Activated naive CD4-positive, alpha-beta T cell (primary cell): ENCODE measurements at places on chromosomes 3 and 15.
A peak's percentile ranks its signal among the peaks of the same experiment; 100 is the strongest.

DNA sequence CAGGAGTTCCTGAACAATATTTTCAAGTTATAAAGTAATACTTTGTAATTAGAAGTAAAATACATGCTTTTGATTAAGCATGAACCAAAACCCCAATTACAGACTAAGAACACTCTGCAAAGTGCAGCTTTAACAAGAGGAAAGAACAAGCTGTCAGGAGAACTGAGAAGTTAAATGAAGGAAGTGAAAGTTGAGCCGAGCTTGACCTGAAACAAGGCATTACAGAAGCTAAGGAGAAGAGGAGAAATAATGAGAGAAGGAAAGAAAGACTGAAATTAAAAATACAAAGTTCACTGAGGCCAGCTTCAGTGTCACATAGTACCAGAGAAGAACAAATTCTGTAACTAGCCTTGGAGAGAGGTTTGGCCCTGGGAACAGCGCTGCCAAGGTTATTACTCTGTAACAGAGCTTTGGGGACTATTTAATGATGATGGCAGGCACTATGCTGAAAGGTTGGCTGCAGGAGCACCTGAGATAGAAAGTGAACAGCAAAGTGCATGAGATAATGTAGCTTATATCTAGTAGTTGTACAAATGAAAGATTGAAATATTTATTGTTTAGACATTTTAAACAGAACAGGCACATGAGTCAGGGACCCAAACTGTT, 241.9 kb upstream of the PEX5L start:
- no peak for DNase-seq

DNA sequence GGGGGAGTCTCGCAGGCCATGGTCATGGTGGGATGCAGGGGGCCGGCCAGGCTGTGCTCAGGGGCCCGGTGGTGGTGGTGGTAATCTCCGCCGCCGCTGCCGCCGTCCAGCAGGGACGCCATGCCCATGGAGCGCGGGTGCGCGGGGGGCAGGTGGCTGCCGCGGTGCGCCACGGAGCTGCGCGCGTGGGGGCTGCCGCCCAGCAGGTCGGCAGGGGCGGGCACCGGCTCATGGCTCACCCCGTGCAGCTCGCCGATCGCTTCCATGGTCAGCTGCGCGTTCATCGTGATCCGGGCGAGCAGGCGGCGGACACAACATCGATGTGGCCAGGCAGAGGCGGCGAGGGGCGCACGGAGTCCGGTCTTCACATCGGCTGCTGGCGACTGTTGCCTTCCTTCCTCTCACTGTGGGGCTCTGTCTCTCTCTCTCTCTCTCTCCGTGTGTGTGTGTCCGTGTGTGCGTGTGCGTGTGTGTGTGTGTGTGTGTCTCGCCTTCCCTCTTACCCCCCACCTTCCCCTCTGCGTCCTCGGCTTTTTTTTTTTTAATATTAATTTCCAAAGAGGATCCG, 451 bp downstream of the ONECUT1 start:
- DNase-seq, result no peak

GRCh38 chr3:135231737-135232136, 436.7 kb downstream of the EPHB1 start:
- DNase-seq, result no peak

DNA sequence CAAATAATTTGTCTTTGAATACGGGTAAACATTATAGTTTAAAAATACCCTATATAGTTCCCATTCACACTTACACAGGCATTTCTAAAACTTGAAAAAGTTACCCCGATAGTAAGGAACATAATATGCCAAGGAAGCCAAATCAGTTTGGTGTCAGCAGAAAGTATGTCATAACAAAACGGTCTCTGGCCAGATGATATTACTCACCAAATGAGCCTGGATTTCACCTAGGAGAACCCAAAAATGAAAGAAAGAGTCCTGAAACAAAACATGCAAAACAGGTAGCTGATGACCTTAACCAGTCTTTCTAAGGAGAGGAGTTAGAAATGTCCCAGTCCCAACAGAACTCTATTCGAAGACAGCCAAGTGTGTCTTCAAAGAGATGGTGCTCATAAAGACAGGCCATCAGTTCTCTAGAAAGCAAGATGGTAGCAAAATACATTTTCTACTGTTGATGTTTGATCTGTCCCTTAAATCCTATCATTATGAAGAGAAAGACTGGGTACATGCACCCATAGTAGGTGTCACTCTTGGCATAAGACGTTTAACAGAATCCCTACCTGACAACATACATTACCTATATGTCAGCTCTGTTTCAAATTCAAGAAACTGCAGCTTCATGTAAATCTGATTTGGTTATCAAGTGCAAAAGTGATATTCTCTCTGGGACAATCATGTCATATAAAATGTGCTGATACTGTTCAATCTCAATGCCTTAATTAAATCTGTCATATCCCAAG, 942.5 kb downstream of the ROBO1 start:
- DNase-seq, result no peak

- no peak for DNase-seq
Measured at GRCh38 chr15:57025264-57025926, 107.0 kb downstream of the TCF12 start.

DNA sequence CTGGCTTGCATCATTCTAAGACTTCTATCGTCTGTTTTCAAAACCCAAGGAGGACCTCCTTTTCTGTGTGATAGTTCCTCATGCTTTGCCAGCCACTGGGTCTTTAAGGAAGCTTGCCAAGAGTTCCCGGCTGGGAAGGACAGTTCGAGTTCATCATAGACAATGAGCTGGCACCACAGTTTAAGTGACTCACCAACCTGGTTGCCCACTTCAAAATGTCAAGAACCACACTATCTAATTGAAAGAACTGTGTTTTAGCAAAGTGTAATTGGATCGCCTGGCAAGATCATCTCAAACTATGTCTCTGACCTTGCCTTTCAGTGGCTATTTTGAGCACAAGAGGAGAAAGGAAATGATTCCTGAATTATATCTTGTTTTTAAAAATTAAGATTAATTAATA, 27.9 kb downstream of the SOX2 start:
- DNase-seq, result no peak

GRCh38 chr3:125374501-125374995, 577 bp downstream of the ZNF148 start:
- DNase-seq, result peak; percentile 51

- DNase-seq, result no peak
Measured at GRCh38 chr15:66803182-66803729, 101.2 kb downstream of the SMAD6 start.

DNA sequence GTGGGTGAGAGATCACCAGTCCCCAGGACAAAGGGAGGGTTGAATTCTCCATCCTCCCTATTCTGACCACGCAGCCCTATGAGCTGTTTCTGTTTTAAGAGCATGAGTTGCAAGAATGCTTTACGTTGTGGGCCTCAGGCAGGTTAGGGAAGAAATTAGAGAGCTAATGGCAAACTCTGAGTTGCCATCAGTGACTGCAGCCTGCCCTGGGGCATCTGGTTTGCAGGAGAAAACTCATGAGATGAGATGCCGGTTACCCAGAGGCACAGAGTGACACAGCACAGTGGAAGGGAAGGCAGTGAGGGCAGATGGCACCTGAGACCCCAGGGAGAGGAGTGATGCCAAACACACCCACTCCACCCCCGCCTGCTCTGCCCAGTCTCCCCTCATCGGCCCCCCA, 265.3 kb downstream of the CD47 start:
- no peak for DNase-seq

DNA sequence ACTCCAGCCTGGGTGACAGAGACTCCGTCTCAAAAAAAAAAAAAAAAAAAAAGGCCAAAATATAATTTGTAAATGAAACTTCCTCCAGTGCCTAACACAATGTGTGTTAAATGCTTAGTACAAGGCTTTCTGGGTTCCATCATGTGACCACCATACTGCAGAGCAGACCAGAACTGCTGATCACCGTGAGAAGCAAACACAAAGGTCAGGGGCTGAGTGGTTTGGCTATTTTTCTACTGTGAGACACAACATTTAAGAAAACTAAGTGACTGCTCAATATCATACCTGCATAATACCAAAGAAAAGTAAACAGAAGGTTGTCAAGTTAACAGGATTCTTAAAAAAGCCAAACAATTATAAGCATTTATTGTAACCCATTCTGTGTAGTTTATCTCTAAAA, 13.2 kb downstream of the ABCC5 start:
- no peak for DNase-seq

DNA sequence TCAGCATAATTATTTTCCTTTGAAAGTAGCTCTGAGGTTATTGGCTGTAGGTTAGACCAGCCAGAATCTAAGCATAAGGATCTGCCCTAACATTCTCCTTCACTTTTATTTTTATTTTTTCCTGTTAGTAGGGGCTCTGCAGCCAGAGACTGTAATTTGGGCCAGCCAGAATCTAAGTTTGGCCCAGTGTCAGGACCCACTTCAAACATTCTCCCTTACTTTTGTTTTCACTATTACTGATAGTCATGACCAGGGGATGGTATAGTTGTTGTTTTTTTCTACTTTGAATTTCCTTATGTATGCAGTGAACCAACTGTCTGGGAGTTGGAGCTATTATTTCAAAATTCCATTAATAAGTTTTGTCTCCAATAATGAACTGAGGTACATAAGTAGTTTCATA, 121.0 kb upstream of the MBNL1 start:
- no peak for DNase-seq

DNA sequence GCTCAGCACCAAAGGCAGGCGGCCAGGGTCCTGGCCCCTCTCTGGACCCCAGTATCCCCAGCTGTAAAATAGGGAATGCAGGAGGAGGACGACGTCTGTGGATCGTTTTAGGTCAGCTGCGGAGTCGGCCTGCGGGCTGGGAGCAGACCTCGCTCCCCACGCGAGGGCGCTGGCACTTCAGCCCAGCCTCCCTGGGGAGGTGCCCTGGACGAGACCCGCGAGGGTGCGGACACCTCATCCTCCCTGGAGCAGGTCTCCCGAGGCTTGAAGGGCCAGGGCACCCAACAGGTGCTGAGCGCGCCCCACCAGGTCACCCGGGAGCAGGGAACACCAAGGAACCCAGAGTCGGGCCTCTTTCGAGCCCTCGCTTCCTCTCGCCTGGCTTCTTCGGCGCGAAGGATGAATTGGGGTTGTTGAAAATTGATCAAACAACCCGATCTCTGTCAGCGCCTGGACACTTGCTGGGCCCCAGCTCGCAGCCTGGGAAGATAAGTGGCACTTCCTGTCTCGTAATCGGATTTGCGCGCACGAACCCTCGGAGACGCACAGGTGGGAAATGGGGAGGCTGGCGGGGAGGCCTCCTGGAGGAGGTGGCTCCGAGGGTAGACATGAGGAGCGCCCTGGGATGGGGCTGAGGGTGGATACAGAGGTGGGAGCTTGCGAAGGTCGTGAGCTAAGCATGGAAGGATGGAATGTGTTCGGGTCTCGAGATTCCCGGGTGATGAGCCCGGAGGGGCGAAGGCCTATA, 588 bp upstream of the VIPR1 start:
- DNase-seq, result peak; percentile 33

DNA sequence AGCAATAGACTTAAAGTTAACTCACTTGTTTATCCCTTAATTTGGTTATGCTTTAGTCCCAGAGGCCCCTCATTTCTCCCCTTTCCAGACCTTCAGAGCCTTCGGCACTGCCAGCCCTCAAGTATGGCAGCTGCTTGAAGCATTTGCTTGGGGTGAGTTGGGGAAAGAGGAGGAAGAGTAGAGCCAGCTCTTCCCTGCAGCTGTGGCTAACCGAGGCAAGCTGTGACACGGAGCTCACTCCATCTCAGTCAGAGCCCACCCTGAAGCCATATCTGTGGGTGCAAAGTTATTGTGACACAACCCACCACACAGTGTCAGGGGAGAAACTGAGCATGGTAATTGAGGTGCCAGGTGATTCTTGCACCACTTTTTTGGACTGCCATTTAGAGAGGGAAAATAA, 66.1 kb downstream of the FILIP1L start:
- DNase-seq, result no peak

DNA sequence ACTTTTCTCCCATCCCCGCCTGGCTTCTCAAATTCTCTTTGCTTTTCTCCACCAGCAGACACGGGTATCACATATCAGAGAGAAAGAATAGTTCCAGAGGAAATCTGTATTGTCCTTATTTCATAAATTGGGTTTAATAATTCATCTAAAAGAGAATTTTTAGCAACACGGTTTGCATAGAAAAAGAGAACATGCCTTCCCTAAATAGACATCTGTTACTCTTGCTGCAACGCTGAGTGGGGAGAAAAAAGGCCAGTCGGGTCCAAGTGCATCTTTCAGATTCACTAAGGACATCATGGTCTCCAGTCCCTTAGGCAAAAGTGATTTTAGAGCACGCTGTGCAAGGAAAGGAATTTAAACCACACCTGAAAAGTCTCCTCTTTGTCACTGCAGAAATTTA, 201.3 kb downstream of the ABHD5 start:
- no peak for DNase-seq

GRCh38 chr3:151873398-151873797, at the start of gene SUCNR1:
Gene SUCNR1 (plus strand): TSS chr3:151873643. CDS start chr3:151879893, 6,250 bp downstream.
- no peak for DNase-seq

GRCh38 chr3:30356866-30357753, 249.3 kb upstream of the TGFBR2 start:
- no peak for DNase-seq

- no peak for DNase-seq
Measured at GRCh38 chr15:68590721-68591389, 12.1 kb downstream of the CORO2B start.

GRCh38 chr3:196503196-196504076, at the start of gene RNF168:
Gene RNF168 (minus strand): TSS chr3:196503768. CDS start chr3:196503173, 595 bp downstream.
- DNase-seq, result peak; percentile 82

DNA sequence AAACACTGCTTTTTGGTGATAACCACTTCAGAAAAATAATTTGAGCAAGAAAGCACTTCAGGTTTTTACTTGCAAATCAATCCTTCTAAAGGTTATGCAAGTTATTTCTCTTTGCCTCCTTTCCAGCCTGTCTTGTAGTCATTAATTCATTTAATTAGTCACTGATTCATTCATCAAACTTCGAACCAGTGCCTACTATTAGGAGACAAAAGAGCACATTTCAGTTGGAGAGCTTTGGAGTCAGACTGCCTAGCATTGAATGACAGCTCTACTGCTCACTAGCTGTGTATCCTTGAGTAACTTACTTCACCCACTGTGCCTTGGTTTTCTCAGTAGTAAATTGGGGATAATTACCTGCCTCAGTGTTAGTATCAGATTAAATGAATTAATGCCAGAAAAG, 14.9 kb upstream of the LRRC58 start:
- DNase-seq, result no peak

GRCh38 chr15:74788042-74788682, 6.3 kb downstream of the CSK start:
- no peak for DNase-seq

DNA sequence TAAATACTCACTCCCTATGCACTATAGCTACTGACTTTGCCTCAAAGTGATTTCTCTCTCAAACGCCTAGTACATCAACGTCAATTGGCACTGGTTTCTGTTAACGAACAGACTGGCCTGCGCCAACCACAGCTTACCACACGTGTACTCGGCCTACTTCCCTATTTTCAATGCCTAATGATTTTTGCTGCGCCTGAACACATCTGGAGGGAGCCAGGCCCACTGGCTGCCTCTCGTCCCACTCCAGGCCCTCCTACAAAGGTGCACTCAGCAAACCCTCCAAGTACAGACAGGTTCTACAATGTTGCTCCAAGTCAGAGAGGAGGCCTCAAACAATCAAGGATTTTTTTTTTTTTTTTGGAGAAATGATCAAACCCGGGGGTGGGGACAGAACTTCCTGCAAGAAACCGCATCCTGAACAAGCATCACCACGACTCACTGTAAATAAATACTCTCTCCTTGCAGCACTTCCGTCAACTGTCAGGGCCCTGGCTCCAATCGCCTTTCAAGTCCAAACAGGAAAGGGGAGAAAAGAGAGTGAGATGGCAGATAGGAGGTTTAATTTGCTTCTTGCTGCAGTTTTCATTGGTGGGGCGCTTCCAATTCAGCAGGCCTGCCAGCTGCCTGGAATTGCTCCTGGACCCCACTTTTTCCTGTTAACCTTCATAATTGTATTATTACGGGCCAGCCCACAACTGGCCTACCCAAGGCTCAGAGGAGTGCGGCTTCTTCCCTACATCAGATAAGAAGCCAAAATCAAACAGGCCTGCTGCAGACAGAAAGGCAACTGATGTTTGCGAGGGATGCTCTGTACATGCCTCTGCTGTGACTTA, 139.3 kb downstream of the FOXP1 start:
- peak; percentile 66 for DNase-seq
